ENCODE measurements at places on chromosomes 16 and 17. TPM values are rescaled to one million over a fixed set of nuclear protein-coding genes. Genes with fewer than 3 reads are reported as not detected.

Gene ARRB2
- 11.8 TPM for total RNA-seq

Gene TSNAXIP1
- total RNA-seq, result 0.33 TPM

Gene NPIPA3
- 0.33 TPM for total RNA-seq

Gene SPATA22
- not detected for total RNA-seq

Gene TMC8
- total RNA-seq, result 0.38 TPM

Gene EPX
- total RNA-seq, result not detected

Gene MT3
- not detected for total RNA-seq

Gene NLRC3
- 1.9 TPM for total RNA-seq

Gene ABAT
- 0.98 TPM for total RNA-seq

Gene HES7
- 0.33 TPM for total RNA-seq

Gene CLEC3A
- not detected for total RNA-seq

Gene DPEP2
- total RNA-seq, result 0.57 TPM

Gene PRPSAP2
- 27.1 TPM for total RNA-seq

Gene CCNF
- 25.2 TPM for total RNA-seq

Gene ASB16
- not detected for total RNA-seq
